Chondrocyte (in vitro differentiated cells): ENCODE measurements at places on chromosomes 16 and 17. TPM values are rescaled to one million over a fixed set of nuclear protein-coding genes. Genes with fewer than 3 reads are reported as not detected.
A peak's percentile ranks its signal among the peaks of the same experiment; 100 is the strongest.

DNA sequence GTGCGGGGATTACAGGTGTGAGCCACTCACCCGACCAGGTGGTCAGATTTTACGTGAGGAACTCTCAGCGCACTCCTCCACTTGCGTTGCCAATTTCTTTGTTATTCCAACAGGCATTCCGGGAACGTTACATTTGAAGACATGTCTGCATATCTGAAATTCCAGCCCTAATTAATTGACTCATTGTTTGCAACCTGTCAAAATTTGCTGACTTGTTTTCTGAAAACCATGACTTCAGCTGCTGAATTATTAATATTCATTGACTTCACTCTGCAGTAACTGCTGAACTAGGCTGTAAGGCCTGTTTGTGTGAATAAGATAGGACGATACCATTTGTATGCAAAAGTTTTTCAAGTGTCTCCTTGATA is 16.6 kb downstream of the G6PC1 start:
- DNase-seq, result no peak

GRCh38 chr17:21243516-21244303 is 9.5 kb downstream of the NATD1 start:
- no peak for DNase-seq

GRCh38 chr17:71202449-71202848 is 918.4 kb upstream of the SOX9 start:
- DNase-seq, result no peak

DNA sequence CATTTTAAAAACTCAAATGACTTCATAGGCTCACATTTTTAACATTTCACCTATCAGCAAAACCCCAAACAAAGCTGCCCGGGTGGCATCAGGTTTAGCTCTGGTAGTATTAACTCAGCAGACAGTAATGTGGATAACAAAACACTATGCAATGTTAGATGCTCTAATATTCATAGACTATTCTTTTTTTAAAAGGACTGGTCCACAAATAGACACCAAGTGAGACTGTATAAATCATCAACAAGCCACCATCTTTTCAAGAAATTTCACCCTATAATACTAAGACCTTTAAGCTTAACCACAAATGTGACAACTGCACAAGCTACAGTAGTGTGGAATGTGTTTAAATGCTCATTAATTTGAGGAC is 20.2 kb downstream of the SNN start:
- no peak for DNase-seq

- DNase-seq, result no peak
Observed at GRCh38 chr16:88951989-88952388, 25.0 kb downstream of the CBFA2T3 start.

DNA sequence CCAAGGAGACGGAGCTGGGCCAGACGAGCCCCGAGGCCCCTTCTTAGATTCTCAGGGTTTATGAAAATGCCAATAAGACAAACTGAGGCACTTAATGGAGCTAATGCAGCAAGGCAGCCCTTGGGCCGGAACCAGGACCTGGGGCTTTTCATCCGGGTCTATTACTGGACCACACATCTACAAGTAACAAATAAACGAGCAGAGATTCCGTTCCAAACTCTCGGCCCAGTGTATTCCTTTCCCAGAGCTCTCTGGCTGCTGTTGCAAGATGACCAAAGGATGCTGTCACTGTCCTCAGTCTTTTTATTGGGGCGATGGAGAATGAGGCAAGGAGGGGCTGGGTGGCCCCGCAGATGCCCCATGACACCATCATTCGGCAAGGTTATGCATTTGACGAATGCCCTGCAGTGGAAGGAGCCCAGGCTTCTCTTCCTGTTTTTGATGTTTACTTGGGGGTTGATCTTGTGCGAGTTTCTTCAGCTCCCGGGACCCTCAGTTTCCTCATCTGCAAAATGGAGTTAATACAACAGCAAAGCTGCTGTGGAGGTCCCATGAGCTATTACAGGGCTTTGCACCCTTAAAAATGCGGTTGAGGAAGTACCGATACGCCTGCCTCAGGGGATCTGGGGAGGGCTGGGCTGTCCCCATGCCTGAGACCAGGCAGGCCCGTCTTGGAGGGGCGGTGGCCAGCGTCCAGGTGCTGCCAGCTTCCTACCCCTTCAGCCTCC is 1.1 kb upstream of the NTN1 start:
- no peak for DNase-seq

- DNase-seq, result no peak
Observed at GRCh38 chr16:84599521-84600202, 18.2 kb downstream of the COTL1 start.

DNA sequence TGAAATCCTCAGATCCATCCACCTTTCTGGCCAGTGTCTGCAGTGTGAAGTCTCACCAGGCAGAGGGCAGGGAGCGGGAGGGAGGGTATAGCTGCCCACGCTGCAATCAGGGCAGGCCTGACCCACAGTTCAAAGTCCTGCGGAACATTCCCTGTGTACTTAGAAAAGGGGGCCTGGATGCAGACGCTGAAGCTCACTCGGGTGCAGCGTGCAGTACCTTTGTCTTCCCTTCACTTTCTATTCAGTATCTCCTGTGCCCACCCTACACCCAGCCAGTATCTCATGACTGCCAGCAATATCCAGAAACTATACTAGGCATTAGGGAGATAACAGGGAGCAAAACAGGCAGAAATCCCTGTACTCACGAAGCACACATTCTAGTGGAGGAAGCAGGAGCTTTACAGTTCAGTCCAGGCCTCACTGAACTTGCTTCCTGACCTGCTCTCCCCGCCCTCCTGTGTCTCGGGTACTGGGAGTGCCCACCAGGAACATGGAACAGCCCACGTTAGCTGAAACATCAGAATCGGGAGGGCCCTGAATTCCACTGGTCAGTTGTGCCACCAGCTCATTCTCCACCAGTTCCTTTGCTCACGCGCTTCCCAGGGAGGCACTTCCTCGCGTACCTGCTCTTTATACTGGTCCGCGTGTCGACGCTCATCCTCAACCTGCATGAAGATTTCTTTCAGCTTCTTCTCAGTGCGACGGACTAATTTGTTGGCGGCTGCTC is 42.2 kb downstream of the NDEL1 start:
- no peak for DNase-seq

DNA sequence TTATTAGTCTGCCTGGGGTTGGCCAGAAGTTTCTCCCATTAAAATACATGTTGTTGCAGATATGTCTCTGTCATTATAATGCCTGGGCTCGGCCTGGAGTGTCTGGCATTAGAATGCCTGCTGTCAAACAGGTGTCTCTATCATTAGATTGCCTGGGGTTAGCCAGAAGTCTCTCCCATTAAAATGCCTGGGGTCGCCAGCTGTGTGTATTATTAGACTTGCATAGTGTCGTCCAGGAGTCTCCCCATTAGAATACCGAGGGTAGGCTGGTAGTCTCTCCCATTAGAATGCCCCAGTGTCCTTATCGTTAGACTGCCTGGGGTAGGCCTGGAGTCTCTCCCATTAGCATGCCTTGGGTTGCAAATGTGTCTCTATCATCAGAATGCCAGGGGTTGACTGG is 2270.8 kb downstream of the TP53TG3F start:
- DNase-seq, result no peak

GRCh38 chr16:85768199-85768598 is 17.3 kb upstream of the C16orf74 start:
- no peak for DNase-seq

GRCh38 chr17:82876602-82877379 is 37.0 kb upstream of the ZNF750 start:
- DNase-seq, result peak; percentile 88

- DNase-seq, result peak; percentile 74
Observed at GRCh38 chr16:1262846-1263221, 7.0 kb downstream of the TPSD1 start.

The FAM20A gene
- total RNA-seq, result not detected in 3 replicates

The SLC13A2 gene
- not detected in 3 replicates for total RNA-seq

The HOXB4 gene
- not detected in 3 replicates for total RNA-seq

The DUXB gene
- total RNA-seq, result not detected in 3 replicates

The ENPP7 gene
- total RNA-seq, result not detected in 3 replicates

The CACNG3 gene
- not detected in 3 replicates for total RNA-seq
